Esophagus squamous epithelium (tissue), 5 donors: ENCODE measurements at places on chromosomes 1 and 21.

DNA sequence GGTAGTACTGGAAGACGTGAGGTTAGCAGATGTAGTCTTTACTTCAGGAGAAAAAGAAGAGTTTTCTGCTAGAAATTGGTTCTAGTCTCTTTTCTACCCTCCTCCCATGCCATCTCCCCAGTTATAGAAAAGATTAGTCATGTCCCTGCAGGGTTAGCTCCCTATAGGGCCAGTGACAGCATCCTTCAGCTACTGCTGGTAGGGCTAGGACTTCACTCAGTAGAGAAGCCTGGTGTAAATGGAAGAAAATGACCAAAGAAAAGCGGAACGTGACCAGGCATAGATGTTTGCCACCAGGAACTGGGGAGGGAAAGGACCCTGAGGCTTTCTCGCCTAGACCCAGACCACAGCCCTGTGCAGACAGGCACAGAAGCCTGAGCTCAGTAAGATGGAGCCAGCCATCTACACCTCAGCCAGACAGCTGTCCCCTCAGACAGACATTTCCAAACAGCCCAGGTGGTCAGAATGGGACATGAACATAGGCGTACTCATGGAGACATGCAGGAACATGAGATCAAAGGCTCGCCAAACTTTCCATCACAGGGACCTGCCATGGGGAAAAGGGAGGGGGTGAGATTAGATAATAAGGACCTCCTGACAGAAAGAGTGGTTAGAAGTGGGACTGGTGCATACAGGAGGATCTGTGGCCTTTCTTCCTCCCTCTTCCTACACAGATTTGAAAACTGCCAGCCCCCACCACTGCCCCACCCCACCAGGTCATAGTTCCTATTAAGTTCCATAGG, 23.5 kb upstream of the SLAMF9 start:
- DNase-seq, result no peak

DNA sequence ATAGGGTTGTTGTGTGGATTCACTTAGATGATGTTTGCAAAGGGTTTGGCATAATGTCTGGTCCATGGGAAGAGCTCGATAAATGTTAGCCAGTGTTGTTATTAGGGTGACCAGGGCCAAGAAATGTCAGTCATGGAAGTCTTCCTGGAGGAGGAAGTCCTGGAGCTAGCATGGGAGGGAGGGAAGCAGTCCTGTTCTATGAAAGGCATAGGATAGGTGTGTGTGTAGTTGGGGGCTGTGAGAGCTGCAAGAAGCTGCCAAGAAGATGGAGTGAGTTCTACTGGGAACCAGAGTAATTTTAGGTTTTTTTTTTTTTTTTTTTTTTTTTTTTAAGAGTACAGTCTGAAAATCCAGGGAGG, 4.7 kb downstream of the LGR6 start:
- no peak for DNase-seq

DNA sequence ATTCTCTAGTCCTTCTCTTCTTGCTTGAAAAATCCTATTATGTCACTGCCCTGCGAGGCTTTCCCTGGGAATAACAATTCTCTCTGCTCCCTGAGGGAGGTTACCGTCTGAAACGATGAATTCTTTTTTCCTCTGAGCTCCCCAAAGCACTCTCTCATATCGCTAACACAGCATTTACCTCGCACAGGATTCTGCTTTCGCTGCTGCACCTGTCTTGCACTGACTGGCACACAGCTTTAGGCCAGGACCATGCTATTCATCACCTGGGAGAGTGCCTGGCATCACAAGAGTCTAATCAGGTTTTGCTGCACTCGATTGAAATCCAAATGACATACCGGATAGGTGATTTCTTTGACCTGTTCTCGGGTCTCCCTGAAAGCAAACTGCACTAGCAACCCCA, 52.8 kb upstream of the GNG4 start:
- DNase-seq, result no peak

GRCh38 chr1:174940646-174941175, 59.0 kb upstream of the CACYBP start:
- no peak for DNase-seq

DNA sequence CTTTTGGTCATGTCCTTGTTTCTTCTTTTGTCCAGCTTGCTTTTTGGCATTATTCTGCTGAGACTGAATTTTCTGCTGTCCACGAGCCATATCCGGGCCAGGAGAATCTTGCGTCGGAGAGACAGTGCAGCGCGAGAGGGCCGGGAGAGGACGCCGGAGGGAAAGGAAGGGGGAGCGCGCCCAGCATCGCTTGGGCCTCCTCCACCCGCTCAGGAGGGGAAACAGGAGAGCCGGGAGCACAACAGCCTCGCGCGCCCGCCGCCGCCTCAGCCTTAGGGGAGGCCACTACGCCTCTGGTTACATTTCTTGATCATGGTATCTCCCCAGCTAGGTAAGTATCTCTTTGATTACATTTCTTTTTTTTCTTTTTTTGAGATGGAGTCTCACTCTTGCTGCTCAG, 7.4 kb upstream of the DEGS1 start:
- no peak for DNase-seq

GRCh38 chr1:9555942-9556341, 16.7 kb downstream of the SLC25A33 start:
- no peak for DNase-seq

GRCh38 chr1:188988589-188988988, 1489.1 kb downstream of the BRINP3 start:
- no peak for DNase-seq

GRCh38 chr1:32239337-32239736, 7.7 kb upstream of the FAM167B start:
- DNase-seq, result no peak

GRCh38 chr1:156097499-156098178, 15.4 kb upstream of the MEX3A start:
- DNase-seq, result no peak

DNA sequence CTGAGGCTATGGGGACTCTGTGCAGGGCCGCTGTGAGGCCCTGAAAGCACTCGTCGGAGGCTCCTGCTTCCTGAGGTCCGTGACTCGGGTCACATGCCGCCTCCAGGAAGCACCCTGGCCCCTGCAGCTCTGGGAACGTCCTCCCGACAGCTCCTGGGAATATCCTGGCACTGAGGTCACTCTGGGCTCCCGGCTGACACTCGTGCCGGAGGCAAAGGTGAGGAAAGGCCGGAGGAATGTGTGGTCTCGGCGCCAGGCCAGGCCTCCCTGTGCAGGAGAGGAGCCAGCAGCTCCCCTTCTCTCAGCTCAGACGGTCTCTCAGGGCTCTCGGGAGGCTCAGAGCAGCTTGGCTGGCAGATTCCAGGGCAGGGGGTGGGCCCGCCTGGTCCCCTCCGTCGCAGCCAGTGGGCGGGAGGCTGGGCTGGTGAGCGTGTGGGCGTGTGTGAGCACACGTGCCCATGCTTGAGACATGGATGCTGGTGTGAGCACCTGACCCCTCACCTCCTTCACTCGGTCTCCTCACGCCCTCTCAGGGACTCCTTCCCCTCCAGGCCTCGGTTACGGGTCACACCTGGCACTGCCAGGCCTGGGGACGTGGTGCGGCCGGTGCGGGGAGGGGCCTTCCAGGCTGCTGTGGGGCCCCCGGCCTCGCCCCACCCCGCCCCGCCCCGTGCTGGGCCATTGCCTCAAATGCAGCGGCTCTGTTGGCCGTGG, 5.5 kb upstream of the RNF223 start:
- no peak for DNase-seq

DNA sequence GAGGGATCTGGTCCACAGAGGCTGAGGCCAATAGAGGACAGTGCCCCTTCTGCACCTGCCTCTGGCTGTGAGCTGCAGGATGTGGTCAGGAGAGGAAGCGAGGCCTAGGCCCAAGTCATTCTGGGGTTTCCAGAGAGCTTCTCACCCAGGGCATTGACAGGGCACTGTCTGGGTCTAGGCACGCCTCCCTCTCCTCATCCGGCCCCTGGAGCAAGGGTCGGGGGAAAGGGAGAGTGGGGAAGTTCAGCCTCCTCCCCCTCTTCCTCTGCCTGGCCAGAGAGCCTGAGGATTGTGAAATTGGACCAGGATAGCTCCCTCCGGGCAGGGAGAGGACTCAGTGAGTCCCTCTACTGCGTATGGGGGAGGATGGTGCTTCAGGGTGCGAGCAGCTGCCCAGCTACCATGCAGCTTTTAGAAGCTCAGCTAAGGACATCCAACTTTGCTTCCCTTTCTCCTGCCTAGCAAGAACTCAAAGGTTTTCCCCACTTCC, 6.3 kb upstream of the INAVA start:
- DNase-seq, result no peak

- DNase-seq, result no peak
These were observed 15.1 kb downstream of the CELF3 start for GRCh38 chr1:151701515-151701914.

DNA sequence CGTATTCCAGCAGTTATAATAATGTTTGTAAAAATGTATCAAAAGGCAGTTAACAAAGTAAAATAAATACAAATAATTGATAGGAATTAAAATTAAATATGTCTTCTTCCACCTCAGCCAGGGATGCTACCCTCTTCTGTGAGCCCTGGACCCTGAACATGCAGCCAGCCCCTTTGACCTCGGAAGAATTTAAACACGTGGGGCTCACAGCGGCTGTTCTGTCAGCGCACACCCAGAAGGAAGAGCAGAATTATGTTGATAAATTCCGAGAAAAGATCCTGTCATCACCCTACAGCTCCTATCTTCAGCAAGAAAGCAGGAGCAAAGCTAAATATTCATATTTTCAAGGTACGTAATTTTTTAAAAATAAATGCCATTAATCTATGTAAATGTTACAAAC, 26.5 kb downstream of the UTS2 start:
- no peak for DNase-seq
